ENCODE measurements at places on chromosomes 2 and 18.
A peak's percentile ranks its signal among the peaks of the same experiment; 100 is the strongest.

- no peak for DNase-seq
These were observed 138.8 kb upstream of the DNMT3A start for GRCh38 chr2:25480561-25480960.

- no peak for DNase-seq
These were observed 70.3 kb upstream of the DOCK10 start for GRCh38 chr2:225112362-225113126.

DNA sequence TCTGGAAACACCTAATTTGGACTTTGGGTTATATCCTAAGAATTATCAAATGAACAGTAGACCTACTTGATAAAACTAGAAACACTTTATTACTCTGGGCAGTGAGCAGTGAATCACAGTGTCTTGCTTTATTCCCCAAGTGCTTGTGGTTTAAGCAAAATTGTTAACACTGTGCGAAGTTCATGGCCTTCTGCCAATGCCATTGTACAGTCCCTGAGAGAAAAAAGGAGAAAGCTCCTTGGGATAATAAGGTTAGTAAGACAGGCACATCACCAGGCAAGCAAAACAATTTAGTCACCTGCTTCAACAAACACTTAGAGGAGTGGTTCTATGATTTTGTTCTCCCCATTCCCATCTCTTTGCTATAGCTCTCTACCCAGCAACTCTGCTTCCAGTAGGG lies 39.8 kb downstream of the ADCYAP1 start:
- peak; percentile 13 for DNase-seq

DNA sequence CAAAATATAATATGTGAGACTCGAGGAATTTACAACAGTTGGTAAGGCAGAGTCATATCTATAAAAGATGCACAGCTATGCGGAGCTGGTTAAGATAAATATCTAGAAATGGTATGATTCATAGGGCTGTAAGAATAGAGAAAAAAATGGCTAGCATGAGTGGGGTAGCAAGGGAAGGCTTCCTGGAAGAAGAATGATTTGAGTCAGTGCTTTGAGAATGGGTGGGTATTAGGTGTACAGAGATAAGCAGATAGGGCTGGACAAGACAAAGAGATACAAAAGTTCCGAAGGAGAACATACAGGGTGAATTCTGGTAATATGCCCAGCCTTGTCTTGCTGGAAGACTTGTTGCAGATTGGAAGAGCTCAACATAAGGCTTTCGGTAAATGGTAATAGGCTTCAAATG lies 291.5 kb upstream of the CCDC68 start:
- no peak for DNase-seq

DNA sequence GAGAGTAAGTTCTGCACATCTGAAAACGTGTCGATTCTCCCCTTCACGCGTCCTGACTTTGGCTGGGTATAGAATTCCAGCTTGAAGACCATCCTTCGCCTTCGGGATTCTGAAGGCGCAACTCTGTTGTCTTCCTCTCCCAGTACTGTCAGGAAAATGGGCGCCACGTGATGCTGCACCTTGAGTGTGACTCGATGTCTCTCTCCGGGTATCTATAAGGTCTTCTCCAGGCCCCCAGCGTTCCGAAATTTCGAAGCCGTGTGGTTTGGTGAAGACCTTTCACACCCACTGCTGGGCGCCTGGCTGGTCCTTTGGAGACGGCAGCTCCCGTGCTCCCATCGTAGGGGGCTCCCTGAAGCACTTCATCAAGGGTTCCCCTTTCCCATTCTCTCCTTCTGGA lies 203.7 kb downstream of the HDAC4 start:
- no peak for DNase-seq

Measured in BJ (cell line).